ENCODE measurements at places on chromosomes 12 and 14.
A peak's percentile ranks its signal among the peaks of the same experiment; 100 is the strongest.

DNA sequence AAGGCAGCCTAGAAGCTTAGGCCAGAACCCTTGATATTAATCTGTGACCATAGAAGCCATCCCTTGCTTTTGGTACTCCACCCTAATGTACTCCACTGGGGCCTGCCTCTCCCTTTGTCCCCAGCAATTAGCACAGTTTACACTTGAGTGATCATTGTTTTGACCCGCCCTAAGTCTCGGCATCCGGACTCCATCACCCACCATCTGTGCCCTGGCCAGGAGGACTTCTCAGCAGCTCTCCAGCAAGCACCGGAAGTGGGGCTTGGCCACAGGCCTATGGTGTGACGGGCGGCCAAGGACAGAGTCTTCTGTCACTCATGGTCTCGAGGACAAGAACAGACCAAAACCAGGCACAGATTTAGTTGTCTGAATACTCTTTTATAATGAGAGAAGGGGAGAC is 126.5 kb upstream of the NTF3 start:
- no peak for DNase-seq

GRCh38 chr12:49051777-49052438 is 8.7 kb downstream of the KMT2D start:
- no peak for DNase-seq

DNA sequence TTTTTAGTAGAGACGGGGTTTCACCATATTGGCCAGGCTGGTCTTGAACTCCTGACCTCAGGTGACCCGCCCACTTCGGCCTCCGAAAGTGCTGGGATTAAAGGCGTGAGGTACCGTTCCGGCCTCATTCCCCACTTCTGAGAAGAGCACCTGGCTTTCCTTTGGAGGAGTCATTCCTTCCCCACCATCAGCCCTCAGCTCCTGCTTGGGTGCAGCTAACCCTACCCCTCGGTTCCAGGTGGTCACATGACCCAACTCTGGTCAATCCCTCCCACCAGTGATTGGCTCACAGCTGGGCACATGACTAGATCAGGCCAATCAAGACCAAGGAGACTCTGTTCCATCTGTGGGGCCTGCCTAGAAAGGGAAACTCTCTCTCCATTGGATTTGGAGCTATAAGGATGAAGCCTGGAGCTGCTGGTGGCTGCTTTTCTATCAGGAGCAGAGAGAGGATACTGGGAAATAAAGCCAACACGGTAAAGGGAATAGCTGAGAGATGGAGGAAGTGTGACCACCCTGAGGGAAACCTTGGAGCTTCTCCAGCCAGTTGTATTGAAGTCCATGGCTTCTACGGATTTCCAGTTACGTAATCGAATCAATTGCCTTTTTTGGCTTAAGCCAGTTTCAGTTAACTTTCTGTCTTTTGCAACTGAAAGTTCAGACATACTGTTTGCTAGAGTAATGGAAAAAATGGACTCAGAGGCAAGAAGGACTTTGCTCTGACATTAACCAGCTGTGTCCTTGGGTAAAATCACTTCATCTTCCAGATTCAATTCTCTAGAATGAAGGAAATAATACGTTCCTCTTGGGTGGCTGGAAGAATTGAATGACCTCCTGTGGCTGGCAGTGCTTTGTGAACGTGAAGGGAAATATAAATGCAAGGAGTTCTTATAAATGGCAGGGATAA is 19.7 kb upstream of the IFT81 start:
- DNase-seq, result peak; percentile 35

DNA sequence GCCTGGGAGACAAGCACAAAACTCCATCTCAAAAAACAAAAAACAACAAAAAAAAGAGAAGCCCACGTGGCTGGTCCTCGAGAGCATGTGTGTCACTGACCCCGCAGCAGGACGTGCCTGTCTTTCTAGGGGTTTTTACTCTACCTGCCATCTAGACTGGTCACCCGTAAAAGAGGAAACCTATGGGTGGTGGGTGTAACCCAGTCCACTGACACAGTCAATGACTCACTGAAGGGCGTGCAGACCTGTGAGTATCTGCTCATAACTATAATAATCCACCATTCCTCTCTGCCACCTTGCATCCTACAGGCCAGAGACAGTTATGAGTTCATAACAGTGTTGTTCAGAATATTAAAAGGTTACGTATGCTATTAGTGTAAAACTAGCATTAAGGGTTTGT is 4.6 kb downstream of the GOLGA3 start:
- no peak for DNase-seq

DNA sequence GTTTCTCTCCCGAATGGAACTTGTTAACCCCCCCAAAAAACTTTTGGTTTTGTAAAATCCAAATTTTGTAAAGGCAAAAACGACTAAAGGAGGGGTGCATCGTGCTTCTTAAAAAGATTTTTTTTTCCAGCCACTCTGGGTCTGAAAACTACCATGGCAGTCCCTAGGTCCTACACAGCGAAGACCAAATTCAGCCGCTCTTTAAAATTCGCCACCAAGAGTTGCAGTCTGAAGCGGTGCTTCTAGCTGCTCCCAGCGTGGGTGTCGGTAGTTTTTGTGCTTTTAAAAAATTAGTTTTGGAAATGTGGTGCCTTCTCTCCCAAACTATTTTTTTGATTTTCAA is 873 bp upstream of the GSC start:
- no peak for DNase-seq

DNA sequence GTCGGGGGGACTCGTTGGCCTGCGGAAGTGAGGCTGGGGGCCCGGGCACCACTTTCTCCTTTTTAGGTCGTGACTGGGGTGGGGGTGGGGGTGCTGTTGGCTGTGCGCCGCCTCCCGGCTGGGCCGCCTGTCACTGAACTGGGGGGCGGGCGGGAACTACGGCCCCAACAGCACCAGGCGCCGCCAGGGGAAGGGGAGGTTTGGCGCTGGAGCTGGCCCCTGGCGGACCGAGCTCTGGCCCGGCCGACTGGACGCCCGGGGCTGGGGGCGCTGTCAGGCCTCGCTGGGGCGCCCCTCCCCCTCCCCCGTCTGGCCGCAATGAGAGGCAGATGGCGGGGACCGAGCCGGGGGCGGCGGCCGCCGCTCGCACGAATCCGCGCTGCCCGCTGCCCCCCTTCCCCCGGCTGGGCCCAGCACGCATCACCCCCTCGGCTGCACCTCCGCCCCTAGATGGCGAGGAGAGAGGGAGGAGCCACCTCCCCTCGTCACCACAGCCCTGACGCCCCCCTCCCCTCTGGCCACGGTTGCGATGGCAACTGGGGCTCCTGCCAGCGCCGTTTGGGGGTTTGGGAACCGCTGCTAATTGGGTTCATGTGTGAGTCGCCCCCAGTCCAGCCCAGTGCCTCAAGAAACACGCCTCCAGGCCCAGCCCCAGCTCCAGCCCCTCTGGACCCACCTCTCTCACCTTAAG is 723 bp downstream of the NFATC4 start:
- no peak for DNase-seq

- DNase-seq, result no peak
These were observed 117.5 kb downstream of the VRK1 start for GRCh38 chr14:96914571-96915128.

DNA sequence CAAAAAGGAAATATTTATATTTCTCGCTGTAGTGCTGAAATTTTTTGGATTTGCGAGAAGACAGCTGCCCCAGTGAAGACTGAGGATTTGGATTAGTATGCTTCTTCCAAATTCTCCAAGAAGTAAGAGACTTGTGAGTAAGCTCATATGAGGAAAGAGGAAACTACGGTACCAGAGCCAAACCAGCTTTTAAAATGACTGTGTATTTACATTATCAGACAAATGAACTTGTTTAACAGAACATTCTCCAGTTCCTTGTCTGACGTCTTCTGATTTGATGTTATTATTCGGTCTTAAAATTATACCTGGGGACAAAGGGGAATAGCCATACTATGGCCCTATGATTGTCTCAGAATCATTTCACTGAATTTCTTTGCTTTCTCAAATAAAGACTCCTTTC is 8.0 kb downstream of the CLEC12B start:
- no peak for DNase-seq

- DNase-seq, result no peak
These were observed 102.7 kb downstream of the LRRK2 start for GRCh38 chr12:40327535-40327934.

GRCh38 chr14:91322623-91323022 is 78.1 kb upstream of the GPR68 start:
- no peak for DNase-seq

DNA sequence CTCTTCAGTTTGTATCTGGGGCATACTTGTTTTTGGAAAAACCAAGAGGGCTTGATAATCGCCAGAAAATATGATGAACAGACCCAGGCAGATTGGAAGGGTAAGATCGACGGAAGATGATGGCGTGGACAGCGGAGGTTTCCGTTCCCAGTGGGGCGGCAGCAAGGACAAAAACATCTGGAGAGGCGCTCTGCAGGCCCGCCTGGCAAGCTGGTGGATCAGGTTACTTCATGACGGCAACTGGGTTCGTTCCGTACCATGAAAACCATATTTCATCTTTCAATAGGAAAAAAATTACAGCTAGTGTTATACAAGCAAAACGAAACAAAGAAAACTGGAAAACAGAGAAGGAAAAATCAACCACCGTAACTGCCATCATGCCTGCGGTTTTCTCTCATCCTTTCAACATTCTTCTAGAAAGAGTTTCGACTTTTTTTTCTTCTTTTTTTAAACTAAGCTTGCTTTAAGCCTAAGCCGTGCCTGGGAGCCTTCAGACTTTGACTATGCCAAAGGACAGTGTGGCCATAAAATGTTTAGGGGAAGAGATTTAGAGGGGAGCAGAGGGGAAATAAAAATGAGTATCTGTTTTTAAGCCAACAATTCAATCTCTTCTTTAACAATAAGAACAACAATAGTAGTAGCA is 210.5 kb downstream of the FOXN3 start:
- peak; percentile 26 for DNase-seq

DNA sequence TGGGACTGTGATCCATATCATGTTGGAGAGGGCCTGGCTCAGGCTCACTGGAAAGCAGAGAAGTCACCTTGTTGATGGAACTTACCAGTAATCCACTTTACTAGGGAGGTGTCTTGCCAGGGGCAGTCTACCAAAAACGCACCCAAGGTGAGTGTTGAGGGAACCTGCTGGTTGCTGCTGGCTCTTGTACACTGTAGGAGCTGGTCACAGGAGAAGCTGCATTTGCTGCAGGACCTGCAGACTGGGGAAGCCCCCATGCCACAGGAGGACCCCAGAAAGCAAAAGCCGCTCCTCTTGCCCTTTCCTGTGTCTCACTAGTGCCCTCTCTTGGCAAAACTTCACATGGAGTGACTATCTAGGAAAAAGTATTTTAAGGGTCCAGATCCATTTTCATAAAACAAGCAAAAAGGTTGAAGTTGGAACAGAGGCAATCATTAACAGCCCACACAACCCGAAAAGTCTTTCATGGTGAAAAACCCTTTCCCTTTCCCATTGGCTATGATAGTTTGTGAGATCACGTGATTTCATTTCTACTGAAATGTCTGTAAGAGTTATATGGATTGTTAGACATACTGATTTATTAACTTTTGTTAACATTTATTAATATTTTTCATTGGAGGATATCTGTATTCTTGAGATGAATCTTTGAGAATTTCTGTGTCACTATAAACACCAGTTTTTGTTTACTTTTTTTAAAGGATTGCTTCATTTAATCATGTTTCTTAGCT is 59.2 kb downstream of the RASSF8 start:
- DNase-seq, result no peak

- peak; percentile 37 for DNase-seq
These were observed 103.3 kb downstream of the ADCK1 start for GRCh38 chr14:77903221-77903620.

- no peak for DNase-seq
These were observed 24.2 kb upstream of the CLEC14A start for GRCh38 chr14:38280081-38280480.

- no peak for DNase-seq
These were observed 23.9 kb downstream of the PLEKHA5 start for GRCh38 chr12:19153396-19153795.

- DNase-seq, result peak; percentile 82
These were observed 1.3 kb upstream of the IGFBP6 start for GRCh38 chr12:53096089-53096741.

- no peak for DNase-seq
These were observed 67.6 kb upstream of the GNG2 start for GRCh38 chr14:51792809-51793208.

- no peak for DNase-seq
These were observed 6.5 kb upstream of the LGMN start for GRCh38 chr14:92754966-92755365.

GRCh38 chr12:48861111-48861510 is 4.6 kb downstream of the RND1 start:
- no peak for DNase-seq

GRCh38 chr12:54625598-54625997 is 9.1 kb downstream of the LACRT start:
- no peak for DNase-seq

- DNase-seq, result no peak
These were observed 168.7 kb downstream of the GALC start for GRCh38 chr14:87824266-87824665.

DNA sequence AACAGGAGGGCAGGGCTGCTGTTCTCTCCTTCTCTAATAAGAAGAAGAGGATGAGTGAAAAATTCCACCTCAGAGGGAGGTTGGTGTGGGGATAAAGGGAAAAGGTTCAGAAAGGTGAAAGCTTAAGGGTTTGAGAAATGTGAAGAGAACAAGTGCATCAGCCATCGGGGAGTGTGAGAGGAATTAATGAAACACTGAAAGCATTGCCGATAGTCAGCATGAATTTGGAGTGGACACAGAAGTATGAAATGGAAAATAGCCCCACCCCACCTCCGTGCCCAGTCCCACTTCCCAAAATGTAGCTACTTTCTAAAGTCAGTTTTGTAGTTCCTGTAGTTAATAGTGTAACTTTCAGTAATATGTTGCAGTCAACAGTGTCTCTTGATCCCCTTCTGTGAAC is 33.4 kb downstream of the DIP2B start:
- no peak for DNase-seq

GRCh38 chr12:54736549-54736948 is 88.4 kb upstream of the DCD start:
- no peak for DNase-seq

Data from skeletal muscle cell (primary cell).